Lung microvascular endothelial cell (primary cell): ENCODE measurements at places on chromosomes 1 and 21. TPM values are rescaled to one million over a fixed set of nuclear protein-coding genes. Genes with fewer than 3 reads are reported as not detected.

DNA sequence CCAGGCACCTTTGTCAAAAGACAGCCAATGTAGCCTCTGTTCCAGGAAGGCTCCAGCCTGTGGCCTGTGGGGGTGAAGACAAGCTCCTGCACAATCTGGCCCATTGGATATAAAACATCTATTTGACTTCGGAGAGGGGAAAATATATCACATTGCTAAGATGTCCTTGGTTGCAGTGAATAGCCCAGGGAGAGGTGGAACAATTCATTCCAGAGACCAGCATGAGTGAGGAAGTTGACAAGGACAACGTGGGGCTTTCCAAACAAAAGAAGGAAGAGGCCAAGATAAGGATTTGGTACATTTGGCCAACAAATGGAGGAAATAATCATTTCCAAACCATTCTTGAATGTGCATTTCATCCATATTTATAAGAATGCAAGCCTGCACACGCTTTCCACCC is 187.0 kb downstream of the ETS2 start:
- peak; percentile 64 for DNase-seq

SERINC2 gene
- total RNA-seq: 5.2 and 9.1 TPM in 2 replicates

DNA sequence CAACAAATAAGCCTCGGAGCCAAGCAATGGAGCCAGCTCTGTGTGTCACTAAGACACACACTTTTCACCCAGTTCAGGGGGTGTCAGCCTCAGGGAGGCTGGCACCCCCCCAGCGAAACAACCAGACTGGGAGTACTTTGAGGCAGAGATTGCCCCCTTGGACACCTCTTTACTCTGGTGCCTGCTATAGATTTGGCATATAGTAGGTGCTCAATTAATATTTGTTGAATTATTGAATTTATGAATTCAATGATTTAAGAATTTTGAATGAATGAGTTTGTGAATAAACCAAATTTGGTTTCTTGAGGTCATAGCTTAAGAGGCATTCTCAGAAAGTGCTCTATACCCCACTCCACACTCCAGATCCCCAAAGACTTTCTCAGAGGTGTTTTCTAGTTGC is 70.3 kb downstream of the OLIG1 start:
- DNase-seq: no peak

DNA sequence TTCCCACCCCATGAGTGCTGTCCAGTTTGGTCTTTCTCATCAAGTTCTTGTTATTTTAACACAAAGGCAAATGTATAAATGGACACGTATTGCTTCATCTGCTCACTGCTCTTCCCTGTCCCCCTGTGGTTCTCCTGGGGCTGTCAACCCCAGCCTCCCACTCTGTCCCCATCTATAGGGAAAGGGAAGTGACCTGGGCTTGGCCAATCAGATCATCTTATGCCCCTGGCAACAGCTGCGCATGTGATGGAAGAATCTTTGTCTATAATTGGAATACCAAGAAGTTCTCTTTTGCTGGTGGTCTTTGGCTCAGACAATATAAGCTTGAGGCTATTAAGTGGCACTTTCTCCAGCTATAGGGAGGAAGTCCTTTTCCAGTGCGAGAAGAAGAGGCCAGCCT is 4.7 kb upstream of the CCSAP start:
- DNase-seq: no peak

DNA sequence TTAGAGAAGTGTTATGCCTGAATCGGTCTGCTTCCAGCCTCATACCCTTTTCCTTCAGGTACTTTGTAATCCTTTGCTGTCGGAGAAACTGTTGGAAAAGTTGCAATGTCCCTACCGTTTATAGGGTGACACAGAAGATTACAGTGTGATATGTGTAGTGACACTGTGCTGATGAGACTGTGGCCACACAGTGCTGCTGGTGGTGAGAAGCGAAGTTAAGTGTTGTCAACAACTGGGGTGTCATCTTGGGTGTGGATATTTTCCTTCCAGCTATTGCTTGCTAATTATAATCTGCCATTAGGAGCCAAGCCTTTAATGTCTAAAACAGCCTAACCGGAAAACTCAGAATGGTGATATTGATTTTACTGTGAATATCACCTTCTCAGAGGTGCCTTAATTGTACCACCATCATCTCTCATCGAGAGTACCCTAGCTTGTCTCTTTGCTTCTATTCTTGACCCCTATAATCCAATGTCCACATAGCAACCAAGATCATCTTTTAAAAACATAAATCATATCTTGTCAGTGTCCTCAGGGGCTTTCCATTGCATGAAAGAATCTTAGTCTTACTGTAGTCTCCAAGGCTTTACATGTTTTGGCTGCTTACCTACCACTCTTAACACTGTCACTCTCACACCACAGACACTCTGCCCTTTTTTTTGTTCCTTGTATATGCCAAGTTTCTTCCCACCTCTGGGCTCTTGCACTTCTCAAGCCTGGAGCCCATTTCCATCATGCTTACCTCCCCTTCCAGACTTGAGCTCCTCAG is 89.4 kb upstream of the PGD start:
- DNase-seq: no peak

- no peak for DNase-seq
Observed at GRCh38 chr1:92790867-92791266, 6.0 kb upstream of the EVI5 start.

CLDN8 gene
- total RNA-seq: not detected in 2 replicates

TP73 gene
- under 0.01 TPM in 1 of 2 replicates, not detected in the other for total RNA-seq

DNA sequence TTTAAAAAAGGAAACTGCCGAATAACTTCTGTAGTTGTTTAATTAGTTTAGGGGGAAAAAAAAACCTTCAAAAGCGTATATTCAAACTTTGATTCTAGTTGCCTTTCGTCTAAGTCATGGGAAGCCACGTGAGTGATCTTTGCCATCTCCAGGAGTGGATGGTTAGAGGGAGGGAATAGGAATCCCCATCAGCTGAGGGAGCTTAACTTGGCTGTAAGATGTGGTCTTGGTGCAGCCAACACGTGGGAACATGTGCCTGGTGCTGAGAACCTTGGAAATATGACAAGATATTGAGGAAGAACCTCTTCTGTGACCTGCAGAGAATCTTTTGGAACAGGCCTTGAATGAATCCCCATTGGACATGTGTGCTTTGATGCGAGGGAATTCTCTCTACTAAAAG is 1.7 kb downstream of the BACE2 start:
- DNase-seq: no peak
